ENCODE measurements at places on chromosomes 5 and 9.

- no peak for DNase-seq
Observed at GRCh38 chr9:105046907-105047741, 119.2 kb upstream of the ABCA1 start.

DNA sequence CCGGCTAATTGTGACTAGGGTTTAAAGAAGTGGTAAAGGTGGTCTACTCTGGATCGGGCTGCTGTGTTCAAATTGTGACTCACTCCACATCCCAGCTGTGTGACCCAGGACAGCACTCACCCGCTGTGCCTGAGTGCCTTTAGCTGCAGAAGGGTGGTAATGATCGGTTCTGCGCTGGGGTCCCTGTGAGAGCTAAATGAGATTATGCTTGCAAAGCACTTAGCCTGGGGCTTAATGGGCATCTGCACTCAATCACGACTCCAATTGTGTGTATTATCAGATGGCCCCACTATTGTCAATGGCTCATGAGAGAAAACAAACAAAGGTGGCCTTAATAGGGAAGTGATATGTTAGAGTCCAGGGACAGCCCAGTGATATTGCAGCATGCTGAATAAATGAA, 25.1 kb upstream of the TBC1D2 start:
- DNase-seq = no peak

DNA sequence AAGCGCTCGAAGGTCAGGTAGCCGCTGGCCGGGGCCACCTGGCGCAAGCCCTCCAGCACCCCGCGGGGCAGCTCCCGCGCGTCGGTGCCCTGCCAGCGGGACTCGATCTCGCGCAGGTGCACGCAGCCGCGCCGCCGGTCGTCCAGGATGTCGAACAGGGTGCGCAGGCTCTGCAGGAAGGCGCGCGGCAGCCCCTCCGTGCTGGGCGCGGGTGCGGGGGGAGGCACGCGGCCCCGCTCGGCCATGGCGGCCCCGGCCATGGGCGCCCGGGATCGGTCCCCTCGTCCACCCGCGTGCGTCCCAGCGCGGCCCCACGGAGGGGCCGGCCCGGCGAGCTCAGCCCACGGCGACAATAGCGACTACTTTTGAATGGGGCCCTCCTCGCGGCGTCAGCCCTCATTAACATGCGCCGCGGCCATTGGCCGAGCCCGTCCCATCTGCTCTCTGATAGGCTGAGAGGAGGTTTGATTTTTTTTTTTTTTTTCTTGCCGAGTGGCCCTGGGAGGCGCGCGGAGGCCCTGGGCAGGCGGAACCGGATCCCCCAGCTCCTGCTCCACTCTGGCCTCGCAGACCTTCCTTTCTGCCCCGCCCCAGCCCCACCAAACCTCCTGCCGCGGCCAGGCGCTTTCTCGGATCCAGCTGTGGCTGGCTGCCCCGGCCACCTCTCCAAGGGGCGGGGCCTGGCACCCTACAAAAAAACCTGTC, at the start of gene SAPCD2:
SAPCD2 (minus strand) TSS at position 357 of the 705 bp plus-strand sequence; CDS start at position 260, 97 bp downstream.
- DNase-seq = peak; percentile 63

- DNase-seq = no peak
Observed at GRCh38 chr9:20985851-20986600, 45.4 kb downstream of the HACD4 start.

- no peak for DNase-seq
Observed at GRCh38 chr9:137707361-137707760, 88.6 kb downstream of the EHMT1 start.

DNA sequence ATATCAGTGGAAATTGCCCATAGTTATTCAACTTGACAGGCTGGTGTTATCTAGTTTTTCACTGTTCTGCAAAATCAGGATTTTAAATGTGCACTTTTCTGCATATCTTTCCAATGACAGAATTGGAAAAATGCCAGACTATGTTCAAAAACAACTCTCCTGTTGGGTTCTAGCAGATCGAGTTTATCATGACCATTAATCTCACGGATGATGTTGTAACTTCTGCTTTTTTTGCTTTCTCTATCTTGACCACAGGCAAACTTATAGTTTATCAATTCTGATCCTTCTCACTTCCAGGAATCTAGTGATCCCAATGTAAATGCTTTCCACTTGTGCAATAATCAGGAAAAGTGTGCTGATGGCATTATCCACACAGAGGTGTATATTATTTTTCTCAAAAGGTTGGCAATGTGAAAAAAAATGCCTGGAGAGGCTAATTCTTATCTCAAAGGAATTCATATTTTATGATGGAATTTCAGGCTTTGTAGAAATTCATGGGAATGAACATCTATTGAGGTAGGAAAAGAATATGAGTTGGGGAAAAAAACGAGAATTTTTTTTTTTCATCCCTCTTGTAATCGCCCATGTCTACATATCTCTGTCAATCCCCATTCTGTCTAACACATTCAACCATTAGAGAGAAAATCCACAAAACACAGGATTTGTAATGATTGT, 73.6 kb upstream of the DAB2 start:
- no peak for DNase-seq

GRCh38 chr5:171310212-171310818, 1.3 kb downstream of the TLX3 start:
- no peak for DNase-seq

DNA sequence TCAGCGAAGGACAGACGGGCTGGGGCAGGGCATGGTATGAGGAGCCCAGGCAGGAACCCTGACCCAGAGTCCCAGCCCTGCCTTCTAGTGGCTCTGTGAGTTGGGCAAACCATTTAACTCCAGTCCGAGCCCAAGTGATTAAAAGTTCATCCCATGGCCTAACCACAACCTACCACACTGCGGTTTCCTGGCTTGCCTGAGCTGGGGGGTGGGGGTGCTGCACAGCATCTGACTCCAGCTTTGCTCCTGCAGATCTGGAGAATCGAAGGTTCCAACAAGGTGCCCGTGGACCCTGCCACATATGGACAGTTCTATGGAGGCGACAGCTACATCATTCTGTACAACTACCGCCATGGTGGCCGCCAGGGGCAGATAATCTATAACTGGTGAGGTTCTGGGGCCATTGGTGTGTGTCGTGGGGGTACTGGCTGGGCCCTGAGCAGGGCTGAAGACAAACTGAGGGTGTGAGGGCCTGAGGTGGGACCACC, 49.0 kb downstream of the STOM start:
- DNase-seq = no peak

- DNase-seq = no peak
Observed at GRCh38 chr9:18349530-18349929, 124.4 kb upstream of the ADAMTSL1 start.

DNA sequence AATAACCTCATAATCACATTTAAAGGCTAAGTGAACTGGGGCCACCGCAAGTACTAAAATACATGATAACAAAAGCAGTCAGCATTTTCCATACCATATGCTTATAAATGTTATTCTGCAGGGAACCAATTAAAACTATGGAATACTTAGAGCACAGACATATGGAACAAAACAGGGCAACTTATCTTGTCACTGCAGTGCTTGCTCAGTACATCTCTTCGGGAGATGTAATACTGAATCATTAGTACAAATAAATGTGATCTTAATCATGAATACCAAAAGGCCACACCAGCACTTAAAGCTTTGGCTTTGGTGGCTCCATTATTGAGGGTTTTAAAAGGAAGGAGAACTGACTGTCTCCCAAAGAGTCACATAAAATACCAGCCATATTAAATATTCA, 32.1 kb downstream of the PRUNE2 start:
- DNase-seq = no peak

DNA sequence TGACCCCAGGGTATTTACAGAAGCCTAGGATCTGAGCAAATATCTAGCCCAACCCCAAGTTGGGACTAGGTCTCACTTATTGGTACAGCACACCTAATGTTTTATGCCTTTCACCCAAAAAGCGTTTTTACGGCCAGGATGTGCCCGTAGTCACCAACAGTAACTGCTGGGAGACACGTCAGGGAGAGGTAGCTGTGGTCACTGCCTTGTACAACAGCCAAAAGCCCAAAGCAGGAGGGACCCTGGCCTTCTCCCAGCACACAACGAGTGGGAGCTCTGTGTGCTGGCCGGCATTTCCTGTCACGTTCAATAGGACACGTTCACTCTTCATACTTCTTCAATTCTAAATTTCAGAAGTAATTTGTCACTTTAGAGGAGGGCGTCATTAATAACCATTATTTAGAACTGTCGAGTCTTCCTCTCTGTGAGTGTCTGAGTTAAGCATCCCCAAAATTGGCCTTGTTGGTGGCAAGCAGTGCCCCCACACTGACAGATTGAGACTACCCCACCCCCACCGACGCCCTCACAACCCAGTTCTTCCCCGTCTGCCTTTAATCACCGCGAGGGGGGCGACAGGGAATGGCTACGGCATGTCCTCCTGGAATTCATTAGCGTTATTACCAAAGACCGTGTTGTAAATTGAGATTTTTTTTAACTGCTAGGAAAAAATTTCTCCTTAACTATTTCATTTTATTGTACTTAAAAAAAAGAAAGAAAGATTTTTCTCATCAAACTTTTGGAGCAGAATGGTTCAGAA, 80.7 kb downstream of the MVB12B start:
- no peak for DNase-seq

DNA sequence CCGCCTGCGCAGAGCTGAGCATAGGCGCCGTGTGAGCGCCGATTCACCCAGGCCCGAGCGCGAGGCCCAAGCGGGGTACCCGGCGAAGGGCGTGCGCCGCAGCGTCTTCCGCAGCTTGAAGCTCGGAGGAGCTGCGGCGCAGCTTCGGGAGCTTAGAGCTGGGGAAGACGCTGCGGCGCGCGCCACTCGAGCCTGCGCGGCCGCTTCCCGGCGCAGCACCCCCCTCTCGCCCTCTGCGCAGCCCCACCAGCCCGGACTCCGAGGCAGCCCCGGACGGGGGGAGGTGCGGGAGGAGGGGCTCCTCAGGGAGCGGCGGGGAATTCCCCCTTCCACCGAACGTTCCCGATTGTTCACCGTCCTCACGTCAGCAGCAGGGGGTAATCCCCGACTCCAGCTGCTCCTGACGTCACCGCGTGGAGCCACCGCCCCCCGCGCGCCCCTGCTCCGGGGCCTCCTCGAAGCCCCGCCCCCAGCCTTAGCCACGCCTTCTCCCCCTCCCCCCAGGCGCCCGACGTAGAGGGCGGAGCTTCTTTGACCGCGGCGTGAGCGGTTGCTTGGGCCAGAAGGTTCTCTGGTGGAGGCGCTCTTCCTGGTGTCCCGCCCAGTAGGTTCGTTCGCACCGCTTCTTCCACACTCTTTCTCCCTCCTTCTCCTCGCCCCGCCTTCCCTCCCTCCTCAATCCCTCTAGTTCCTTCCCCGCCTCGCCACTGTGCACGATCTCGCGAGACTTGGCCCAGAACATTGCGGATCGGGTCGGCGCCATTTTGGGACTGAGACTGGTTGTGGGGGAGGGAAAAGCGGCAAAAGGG, at the start of gene GPBP1:
GPBP1 (plus strand) TSS at position 741 of the 809 bp plus-strand sequence. CDS start 40,072 bp downstream, outside the sequence.
- DNase-seq = peak; percentile 95

GRCh38 chr5:121533814-121534213, 317.9 kb upstream of the FTMT start:
- DNase-seq = no peak

- DNase-seq = no peak
Observed at GRCh38 chr5:58326022-58326421, 133.9 kb downstream of the PLK2 start.

DNA sequence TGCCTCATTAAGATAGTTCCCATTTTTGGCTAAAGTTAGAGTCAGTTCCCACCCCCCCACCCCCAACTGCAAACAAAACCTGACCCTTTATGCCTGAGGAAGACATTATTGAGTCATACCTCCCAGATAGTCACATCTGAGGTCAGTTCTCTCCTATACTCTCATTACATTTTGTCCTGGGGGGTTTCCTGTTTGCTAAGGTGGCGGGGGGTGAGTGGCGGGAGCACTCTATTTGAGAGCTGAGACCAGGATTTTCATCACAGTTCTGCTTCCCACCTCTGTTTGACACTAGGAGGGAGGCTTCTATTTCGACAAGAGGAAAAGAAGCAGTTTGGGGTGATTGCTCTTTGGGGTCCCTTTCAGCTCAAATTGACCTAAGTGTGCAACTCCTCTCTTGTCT, 59.4 kb upstream of the ICE1 start:
- no peak for DNase-seq

GRCh38 chr5:142059304-142059940, 46.6 kb upstream of the GNPDA1 start:
- DNase-seq = no peak

Measured in stimulated activated CD8-positive, alpha-beta memory T cell treated with anti-CD3 and anti-CD28 coated beads, Interleukin-7, amount 100 ng/mL, for 1 hour (primary cell).